Adipocyte (in vitro differentiated cells): ENCODE measurements at places on chromosomes 13 and 19.

- DNase-seq, result no peak
Measured at GRCh38 chr19:51219307-51219706, 5.6 kb upstream of the CD33 start.

DNA sequence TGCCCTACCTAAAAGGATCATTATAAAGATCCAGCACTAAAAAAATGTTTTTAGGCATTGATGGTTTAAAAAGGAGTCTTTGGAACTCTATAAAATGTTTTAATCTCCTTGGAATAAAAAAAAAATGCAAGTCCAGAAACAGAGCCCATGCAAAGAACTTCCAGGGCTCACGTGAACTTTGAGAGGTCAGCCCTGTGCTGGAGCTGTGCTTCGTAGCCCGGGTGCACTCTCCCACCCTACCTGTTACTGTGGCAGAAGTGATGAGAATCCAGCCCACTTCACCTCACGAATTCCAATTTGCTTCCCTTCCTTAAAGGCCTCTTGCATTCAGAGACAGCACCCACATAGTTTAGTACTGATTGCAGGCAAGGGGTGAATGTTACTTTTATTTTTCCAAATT, 267.7 kb downstream of the SHISA2 start:
- DNase-seq, result no peak

DNA sequence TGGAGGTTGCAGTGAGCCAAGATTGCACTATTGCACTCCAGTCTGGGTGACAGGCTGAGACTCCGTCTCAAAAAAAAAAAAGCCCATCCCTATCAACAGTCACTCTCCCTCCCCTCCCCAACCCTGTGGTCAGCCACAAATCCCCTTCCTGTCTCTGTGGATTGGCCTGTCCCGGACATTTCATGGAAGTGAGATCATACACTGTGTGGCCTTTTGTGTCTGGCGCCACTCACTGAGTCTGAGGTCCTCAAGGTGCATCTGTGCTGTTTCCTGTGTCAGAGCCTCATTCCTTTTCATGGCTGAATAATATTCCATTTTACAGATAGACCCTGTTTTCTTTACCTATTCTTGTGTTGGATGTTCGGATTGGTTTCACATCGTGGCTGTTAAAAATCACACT, 149.5 kb downstream of the PTPRS start:
- DNase-seq, result no peak

DNA sequence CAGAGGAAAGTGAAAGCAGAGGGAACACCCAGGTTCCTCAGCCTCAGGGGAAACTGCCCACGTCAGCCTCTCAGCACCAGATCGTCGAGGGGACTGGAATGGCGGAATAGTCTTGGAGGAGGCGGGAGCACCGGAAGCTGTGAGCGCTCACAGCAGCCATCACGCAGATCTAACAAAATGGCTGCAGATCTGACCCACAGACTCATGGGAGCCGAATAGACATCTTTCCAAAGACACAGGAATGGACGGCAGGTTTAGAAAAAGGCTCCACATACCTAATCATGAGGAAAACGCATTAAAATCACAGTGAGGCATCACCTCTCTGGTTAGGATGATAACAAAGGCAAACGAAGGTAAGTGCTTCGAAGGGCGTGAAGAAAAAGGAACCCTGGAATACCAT, 11.8 kb upstream of the LILRA2 start:
- DNase-seq, result no peak

DNA sequence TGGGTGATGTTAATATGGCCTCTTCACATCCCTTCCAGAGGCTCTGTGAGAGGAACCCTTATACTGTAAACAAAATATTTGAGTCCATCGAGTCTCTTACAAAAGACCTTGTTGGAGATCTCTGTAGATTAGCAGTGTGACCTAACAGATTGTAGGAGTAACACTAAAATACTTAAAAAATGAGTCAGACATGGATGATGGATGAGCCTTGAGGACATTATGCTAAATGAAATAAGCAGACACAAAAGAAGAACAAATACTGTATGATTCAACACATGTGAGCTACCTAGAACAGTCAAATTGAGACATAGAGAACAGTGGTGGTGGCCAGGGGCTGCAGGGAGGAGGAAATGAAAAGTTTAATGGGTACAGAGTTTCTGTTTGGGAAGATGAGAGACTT, 152.2 kb upstream of the UBL3 start:
- peak; percentile 68 for DNase-seq

DNA sequence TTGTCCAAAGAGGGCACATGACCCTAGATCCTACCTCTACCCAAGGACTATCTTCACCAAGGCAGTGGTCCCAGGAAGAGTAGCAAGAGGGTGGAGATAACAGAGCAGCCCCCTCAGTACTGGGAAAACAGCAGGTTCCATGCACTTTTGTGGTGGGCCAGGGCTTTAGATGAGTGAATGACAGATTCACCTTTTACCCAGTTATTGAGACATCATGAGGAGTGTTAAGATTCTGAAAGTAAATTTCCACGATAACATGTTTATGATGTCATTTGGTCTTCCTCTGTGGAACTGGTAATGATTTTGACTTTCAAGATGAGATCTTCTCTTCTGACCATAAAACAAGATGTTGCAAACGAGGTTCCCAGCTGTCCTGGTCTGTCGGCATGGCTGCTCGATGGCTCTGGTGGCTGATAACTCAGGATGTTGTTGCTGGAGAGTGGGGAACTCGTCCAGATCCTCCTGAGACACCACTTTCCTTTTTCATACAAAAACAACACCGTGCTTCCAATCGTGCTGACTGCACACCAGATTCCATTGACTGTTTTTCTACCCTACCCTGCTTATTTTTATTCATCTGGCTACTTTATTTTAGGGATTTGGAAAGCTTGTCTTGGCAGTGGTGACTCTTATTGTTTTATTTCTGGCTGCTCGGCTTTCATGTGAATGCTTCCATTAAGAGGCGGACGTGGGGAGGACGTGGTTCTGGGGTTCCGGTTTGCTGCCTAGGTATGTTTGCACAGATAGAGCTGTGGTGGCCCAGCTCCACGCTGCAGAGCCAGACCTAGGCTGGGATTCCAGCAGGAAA, 88.5 kb downstream of the LRCH1 start:
- peak; percentile 47 for DNase-seq
